ENCODE measurements at places on chromosomes 7 and 10.

DNA sequence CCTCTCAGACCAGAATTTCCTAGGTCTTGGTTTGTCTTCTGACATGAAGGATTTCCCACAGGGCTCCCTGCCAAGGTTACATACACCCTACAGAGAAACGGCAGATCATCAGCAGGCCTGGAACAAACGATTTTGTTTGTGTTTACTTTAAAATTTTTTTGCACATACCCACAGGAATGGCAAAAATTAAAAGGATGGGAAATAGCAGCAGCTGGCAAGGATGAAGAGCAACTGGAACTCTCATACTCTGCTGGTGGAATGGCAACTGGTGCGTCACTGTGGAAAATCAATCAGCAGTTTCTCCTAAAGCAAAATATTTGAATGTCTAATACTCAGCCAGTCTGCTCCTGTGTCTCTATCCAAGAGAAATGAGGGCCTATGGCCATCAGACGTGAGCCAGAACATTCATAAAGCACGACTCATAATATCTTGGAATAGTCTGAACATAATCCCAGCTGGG is 6.5 kb downstream of the BAIAP2L1 start:
- DNase-seq: no peak

DNA sequence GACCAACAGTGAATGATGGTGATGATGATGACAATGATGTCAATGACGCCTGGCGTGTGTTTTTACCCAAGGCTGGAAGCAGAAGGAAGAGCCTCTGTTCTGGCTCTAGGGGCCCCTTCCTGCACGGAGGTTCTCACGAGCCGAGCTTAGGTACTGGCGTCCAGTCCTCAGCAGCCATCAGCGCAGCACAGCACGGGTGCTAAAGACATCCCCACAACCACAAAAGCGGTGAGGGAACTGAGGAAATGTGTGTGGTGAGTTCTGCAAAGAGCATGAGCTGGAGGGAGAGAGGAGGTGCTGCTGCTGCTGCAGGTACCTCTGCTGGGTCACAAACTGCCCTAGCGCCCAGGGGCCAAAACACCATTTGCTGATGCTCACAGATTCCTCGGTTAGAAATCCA is 81.6 kb downstream of the SFMBT2 start:
- DNase-seq: no peak

GRCh38 chr7:142992427-142992826 is 30.3 kb upstream of the KEL start:
- no peak for DNase-seq

- no peak for DNase-seq
These were observed 94.9 kb upstream of the MGMT start for GRCh38 chr10:129372172-129372571.

DNA sequence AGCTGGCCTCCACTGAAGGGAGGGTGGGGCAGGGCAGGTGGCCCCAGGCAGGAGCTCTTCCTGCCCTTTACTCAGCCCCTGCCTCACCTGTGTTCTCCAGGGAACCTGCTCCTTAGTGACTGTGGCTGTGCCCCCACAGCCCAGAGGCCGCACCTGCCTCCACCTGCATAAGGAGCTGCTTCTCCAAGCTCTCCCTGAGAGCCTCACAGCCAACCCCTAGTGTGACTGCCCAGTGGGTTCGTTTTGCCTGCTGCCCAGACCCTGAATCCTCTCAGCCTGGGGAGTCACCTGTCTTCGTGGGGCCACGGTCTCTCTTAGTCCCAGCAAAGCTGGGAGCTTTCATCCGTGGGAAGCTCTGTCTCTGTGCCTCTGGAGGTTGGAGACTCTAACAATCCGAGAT is 94.4 kb downstream of the GLRX3 start:
- DNase-seq: no peak

GRCh38 chr10:16612115-16612980 is 90.7 kb upstream of the C1QL3 start:
- no peak for DNase-seq

- DNase-seq: peak; percentile 82
These were observed 123.4 kb downstream of the NT5C2 start for GRCh38 chr10:103069453-103070331.

Measured in cerebellar cortex (tissue), 1 donor.